ENCODE measurements at places on chromosomes 12 and 14.

DNA sequence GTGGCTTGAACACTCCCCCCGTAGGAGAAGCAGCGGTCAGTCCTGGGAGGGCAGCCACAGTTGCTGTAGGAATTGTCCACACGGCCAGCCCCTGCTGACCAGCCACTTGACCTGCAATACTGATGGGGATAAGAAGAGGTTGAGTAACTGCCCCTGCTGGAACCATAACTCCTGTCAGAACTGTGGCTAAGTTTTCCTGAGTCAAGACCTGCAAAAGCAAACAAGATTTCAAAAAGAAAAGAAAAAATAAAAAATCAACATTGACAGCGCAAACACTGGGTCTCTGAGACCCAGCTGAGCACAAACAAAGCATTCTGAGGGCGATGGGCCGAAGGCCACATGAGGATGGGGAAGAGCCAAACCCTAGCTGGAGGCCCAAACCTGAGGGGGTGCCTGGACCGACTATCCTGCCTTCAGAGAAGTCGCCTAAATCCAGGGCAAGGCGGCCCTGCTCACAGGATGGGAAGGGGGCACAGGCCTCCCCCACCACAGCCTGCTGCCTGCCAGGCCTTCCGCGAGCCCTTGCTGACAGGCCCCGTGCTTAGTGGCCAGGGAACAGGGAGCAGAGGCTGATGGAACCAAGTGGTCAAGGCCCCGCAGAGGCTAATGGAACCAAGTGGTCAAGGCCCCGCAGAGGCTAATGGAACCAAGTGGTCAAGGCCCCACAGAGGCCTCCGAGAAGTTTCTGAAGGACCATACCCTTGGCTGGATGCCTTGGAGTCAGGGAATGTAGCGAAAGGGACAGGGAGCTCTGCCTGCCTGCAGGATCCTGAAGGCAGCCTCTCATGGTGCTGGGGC, 19.1 kb downstream of the POU6F1 start:
- no peak for DNase-seq

GRCh38 chr12:67284561-67284960, 15.4 kb downstream of the CAND1 start:
- DNase-seq: no peak

- no peak for DNase-seq
Observed at GRCh38 chr12:64824500-64825142, at the start of gene TBC1D30. TBC1D30 (plus strand) TSS chr12:64824647; CDS start chr12:64824880, 233 bp downstream.

- no peak for DNase-seq
Observed at GRCh38 chr12:48819986-48820725, 1.9 kb downstream of the CACNB3 start.

- no peak for DNase-seq
Observed at GRCh38 chr12:11593013-11593412, 56.5 kb upstream of the ETV6 start.

GRCh38 chr14:86196471-86196870, 666.5 kb downstream of the FLRT2 start:
- DNase-seq: no peak

- no peak for DNase-seq
Observed at GRCh38 chr12:131038961-131039950, 85.5 kb downstream of the ADGRD1 start.

- DNase-seq: no peak
Observed at GRCh38 chr12:6771091-6771495, 1.2 kb upstream of the LAG3 start.

DNA sequence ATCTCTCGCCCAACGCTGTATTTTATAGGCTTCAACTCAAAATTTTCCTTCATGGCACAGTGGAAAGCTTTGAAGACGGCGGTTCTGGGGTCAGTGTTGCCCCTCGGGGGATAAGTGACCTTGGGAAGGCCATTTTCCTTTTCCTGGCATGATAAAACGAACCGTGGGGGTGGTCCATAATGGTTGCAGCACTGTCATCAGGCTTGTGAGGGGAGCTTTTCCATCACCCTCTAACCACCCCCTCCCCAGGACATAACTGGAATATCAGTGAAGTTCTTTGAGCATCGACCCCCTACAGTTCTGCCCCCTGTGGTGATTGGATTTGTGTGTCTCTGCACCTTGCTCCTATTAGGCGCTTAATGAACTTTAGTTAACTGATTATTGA, 16.0 kb downstream of the FOS start:
- no peak for DNase-seq

DNA sequence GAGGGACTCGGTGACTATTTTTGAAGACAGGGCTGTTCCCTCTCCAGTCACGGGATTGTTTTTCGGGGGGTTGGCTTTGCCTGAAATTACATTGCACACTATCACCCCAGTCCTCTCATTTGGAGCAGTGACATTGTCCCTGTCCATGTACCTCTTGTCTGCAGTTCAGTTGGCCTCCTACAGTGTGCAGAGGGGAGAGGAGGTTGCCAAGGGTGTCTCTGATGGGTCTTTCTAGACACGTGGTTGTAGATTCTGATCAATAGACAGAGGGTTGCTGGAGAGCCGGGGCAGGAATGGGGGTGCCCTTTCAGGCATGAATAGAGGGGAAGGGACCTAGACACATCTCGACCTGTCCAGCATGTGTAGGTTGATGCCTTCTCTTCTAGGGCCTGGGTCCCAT, 1.2 kb downstream of the TMEM120B start:
- DNase-seq: no peak

GRCh38 chr12:131721548-131721947, 10.7 kb downstream of the SFSWAP start:
- no peak for DNase-seq

- DNase-seq: no peak
Observed at GRCh38 chr12:65276916-65277530, 1.5 kb upstream of the MSRB3 start.

DNA sequence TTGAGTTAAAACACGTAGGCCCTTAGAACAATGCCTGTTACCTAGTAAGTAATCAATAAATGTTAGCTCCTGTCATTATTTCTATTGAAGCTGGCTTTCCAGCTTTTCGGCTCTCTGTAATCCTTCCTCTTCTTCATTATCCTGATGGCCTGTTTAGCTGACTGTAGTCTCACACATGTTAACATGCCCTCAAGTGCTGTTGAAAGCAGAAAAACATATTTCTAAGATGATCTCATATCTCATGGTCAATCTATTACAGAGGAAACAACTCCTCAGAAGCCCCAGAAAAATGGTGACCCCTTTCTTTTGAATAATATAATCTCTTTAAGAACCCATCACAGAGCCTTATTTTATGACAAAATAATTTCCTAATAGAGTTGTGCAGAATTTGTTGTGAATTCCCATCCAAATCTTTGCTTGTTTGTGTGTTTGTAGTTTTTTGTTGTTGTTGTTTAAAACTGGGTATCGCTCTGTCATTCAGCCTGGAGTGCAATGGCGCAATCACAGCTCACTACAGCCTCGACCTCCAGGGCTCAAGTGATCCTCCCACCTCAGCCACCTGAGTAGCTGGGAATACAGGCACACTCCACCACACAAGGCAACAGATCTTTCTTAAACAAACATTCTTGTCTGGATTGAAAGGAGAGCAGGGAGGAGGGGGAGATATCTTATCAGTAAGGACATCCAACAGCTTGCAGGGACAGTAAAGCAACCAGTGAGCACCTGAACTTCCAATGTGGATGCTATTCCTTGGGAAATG, 242.5 kb upstream of the CAND1 start:
- no peak for DNase-seq

DNA sequence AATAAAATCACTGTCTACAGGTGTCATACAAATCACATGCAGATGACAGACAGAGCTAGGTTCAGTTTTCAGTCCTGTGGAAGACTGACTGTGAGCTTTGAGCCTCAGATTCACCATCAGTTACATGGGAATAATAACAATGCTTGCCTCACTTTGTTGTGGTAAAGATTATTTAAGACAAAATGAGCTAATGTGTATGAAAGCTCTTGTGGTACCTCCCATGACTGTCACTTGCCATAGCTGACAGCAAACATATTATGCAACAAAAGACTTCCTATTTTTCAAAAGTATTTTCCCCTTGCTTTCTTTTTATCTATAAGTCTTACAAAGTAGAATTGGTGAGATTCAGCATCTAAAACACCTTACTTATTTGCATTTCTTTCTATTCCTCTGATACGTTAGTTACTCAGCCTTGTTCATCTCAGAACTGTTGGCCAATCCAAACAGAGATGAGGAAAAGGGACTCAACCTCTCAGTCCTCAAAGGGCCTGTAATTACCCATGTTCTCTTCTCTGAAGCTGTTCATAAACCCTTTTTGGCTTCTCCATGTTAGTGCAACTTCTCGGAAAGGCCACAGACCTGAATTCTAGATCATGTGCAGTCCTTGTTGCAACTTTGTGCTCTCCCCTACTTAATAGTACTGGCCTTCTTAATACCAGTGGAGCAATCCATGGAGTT, 8.8 kb upstream of the DDHD1 start:
- DNase-seq: no peak

GRCh38 chr12:93825501-93825888, 148.3 kb downstream of the CRADD start:
- no peak for DNase-seq

DNA sequence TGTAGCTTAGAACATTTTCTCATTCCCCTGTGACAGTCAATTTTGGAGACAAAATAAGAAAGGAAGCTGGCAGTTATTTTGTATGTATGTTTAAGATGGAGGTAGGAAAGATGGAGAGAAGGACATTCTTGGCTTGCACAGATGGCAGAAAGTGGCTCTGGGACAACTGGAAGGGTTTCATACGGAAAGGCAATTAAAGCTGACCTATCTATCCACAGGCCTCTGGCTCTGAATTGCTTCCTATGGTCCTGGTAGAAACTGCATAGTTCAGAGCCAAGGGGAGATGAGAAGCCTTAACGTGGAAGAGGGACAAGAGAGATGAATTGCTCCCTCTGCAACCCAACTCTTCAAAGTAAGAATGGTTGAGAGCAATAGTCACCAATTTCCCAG, 8.0 kb upstream of the NPFF start:
- no peak for DNase-seq

- no peak for DNase-seq
Observed at GRCh38 chr14:91392623-91393303, 24.9 kb downstream of the CCDC88C start.

GRCh38 chr14:54369343-54369742, 27.5 kb upstream of the CDKN3 start:
- no peak for DNase-seq

DNA sequence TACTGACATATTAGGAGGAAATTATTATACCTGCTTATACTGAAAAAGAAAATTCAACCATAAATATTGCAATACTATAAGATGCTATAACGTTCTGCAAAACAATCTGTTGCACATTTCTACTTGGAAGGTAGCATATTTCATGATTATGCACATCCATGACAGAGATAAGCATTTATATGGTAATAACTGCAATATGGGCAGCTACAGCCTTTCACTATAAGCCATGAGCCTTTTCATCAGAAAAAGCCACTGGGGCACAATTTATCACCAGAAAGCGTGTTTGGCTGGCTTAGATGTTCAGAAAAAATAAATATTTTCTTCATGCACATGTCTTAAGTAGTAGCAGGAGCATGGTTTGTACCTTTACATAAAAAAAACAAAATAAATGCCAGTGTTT, 340.7 kb downstream of the GALC start:
- DNase-seq: no peak

GRCh38 chr14:104117341-104118005, 20.9 kb upstream of the KIF26A start:
- no peak for DNase-seq

- DNase-seq: no peak
Observed at GRCh38 chr12:68100241-68100640, 59.3 kb downstream of the IFNG start.

DNA sequence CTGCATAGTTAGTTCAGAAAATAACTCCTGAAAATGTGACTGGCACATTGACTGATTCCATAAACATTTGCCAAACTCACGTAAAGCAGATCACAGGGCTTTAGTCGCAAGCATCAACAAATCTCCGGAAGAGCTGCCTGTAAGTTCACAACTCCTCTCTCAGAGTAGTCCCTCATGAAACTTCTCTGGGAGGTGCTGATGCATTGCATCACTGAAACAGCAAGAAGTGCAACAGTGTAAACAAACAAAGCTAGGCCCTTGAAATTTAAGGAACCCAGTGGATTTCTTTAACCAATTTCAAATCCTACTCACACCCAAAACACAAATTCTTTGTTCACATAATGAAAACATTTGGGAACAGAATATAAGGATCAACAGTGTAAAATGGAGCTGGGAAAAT, 1691.7 kb upstream of the FLRT2 start:
- DNase-seq: no peak

DNA sequence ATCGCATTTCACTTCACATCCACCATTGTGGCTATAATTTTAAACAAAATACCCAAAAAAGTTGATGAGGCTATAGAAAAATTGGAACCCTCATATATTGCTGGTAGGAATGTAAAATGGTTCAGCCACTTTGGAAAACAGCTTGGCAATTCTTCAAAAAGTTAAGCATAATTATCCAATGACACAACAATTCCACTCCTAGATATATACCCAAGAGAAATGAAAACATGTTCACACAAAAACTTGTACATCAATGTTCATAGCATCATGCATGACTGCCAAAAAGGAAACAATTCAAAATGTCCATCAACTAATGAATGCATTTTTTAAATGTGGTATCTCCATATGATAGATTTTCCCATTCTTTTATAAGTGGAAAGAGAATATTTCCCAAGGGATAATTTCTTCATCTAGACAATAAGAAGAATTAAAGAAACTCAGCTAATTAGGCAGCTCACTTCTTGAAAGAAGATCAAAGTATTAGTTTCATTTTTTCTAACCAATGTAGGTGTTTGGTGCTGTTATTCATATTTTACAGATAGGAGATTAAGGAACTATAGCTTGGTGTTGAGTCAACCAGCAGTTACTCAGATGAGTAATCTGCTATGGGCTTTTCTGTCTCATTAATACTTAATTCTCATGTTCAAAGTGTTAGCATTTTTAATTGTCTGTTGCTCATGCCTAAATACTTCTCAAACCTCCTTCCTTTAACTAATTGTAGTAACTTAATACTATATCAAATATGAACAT, 32.8 kb downstream of the YEATS4 start:
- DNase-seq: no peak

GRCh38 chr12:3752096-3752709, 706 bp downstream of the CRACR2A start:
- no peak for DNase-seq

GRCh38 chr12:13228579-13228978, 32.1 kb downstream of the EMP1 start:
- no peak for DNase-seq

DNA sequence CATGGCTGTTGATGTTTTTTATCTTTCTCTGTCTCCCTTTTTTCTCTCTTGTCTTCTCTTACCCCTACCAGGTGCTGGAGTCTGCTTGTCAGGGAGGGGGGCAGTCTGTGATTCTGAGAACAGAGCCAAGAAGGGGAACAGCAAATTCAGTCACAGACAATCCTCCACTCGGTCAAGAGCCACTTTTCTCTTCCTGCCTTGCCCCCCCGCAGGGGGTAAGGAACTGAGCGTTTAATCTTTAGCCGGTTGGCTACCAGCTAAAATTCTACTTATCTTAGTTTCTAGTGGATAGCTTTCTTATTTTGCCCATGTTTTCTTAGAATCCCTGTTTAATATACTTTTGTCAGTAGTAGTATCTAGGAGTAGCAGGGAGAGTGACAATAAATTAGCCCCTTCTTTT, 1.9 kb downstream of the RIMKLB start:
- DNase-seq: no peak

Measured in left renal cortex interstitium (tissue), 4 donors.